ENCODE measurements at places on chromosomes 1 and 21.
A peak's percentile ranks its signal among the peaks of the same experiment; 100 is the strongest.

DNA sequence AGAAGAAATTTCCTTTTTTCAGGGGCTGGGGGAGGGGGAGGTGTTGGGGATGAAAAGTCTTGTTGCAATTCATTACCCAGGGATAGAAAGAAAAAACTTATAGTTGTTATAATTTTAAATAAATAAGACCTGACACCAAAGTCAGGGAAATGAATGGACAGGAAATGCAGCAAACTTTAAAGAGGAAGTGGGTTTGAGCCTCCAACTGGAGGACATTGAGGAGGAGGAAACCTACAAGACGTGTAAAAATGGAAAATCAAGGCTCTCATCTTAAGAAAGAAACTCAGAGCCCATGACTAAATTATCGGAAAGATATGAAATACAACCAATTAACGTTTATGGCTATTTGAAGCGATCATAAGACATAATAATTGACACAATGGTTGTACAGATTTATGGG is 54.4 kb downstream of the NIBAN1 start:
- no peak for DNase-seq

DNA sequence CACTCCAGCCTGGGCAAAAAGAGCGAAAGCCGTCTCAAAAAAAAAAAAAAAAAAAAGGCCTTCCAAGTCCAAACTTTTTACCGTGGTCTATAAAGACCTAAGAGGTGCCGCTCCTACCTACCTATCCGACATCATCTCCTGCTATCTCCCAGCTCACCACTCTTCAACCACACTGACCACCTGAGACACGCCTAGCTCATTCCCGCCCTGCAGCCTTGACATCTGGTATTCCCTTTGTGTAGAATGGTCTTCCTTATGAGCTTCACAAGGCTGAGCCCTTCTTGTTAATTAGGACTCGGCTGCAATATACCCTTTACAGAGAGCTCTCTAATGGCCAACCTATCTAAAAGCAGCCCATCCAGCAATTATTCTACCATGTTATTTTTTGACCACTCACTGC is 680 bp downstream of the MAGOH start:
- no peak for DNase-seq

DNA sequence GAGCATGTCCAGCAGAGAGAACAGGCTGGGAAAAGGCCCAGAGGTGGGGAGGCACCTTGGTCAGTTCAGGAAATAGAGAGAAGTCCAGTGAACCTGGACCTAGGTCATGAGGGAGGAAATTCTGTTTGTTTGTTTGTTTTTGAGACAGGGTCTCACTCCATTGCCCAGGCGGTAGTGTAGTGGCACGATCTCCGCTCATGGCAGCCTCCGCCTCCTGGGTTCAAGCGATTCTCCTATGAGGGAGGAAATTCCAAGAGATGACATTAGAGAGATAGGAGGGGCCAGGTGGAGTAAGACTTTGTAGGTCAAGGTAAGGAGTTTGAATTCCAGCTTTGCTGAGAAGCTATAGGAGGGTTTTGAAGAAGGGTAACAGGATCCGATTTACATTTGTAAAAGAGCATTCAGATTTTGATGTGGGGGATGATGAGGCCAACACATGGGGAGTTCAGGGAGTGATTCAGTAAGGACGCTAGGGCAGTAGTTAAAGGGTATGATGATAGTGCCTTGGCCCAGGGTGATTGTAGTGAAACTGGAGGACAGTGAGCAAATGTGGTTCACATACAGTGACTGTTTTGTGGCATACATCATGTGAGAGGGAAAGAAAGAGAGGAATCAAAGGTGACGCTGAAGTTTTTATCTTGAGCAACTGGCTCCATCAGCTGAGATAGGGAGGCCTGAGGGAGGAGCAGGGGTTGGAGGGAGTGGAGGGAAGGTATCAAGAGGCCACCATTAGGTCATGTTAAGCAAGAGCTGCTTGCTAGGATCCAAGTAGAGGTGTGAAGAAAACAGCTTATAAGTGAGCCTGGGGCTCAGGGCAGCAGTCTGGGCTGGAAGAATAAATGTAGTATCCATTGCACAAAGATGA is 8.3 kb upstream of the TRABD2B start:
- DNase-seq, result no peak

GRCh38 chr1:171160211-171160610 is 24.9 kb upstream of the FMO2 start:
- peak; percentile 11 for DNase-seq

DNA sequence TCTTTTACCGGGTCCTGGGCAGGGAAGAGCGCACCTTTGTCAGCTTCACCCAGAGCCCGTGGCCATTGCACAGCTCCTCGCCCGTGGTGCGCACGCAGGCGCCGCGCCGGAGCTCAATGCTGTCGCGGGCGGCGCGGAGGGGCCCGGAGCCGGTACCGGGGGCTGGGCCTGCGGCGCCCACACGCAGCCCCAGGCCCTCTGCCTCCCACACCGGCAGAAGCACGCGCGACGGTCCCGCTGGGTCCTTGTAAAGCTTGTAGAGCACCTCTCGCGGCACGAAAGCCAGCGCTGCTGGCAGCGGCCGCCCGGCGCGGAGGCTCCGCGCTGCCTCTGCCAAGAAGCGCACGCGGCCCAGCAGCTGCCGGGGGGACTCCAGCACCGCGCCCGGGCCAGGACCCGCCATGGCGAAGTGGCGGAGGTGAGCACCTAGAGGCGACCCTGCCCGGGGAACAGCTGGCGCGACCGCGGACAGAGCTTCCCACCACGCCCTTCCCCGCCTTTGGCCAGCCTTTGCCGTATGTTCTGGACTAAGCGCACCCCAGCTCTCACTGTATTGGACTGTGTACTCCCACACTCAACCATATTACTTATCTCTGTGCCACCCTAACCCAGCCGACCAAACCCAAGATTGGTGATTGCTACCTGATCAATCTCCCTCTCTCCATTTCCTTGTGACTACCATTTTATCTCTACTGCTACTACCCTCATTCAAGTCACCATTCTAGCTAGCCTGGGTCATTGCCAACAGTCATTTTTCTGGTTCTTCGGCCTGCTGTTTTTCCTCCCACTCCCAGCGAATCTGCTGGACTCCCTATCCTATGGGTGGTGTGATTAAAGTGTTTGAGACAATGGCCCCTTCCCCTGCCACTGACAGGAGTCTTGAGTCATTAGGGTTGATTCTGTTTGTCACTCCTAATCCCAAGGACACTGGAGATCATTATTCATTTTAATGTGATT is at the start of gene HECTD3:
Gene HECTD3 (minus strand): TSS at position 470 of the 957 bp plus-strand sequence. CDS start 67 bp downstream, at position 403.
- peak; percentile 69 for DNase-seq

DNA sequence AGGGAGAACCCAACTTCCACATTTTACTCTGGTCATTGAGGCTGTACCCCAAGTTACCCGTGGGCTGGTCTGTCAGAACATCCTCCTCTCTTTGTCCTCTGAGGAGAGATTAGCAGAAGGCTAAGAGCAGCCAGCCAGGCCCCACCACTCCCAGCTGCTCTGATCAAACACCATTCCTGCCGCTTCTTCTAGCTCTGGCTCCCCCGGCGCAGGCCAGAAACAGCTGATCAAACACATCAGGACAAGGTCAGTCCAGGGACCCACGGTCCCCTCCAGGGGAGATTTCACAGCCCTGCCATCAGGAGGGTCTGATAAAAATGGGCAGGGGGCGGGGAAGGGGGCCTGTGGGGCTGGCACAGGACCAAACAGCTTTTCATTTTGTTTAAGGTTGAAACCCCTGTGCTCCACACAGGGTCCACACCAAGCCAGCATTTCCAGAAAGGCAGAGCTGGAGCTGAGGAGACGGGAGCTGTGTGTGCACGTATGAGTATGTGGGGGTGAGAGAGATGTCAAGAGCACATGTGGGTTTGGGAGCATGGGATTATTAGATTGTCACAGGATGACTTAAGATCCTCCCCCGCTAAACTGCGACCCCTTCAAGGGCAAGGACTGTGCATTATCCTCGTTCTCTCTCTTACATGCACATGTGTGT is 29.9 kb upstream of the EPHA8 start:
- no peak for DNase-seq

DNA sequence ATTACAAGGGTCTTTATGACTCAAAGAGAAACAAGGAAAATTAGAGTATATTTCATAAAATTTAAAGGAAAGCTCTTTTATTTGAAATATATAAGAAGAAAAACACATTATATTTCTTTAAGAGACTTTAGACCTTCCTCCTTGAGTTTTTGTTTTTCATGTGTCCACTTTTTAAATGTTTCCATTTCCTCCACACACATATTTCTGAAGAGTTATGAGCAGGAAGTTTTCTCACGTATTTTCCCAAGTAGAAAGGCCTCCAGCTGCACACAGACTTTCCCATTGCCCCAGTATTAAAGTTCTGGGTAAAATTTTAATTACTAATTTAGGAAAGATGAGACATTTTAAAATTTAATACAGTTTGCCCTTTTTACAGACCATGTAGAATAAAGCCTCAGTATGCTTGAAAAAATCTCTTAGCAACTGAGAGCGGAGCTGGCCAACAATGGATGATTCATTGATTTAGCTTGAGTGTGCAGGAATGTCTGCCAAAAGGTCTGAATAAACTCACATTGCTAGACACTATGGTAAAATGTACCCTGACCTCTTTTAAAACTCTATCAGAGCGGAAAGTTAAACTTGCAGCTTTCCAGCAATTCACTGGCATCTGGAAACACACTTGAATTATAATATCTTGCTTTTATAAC is 57.9 kb downstream of the DDAH1 start:
- DNase-seq, result peak; percentile 30

- no peak for DNase-seq
Measured at GRCh38 chr1:203167026-203167912, 8.4 kb downstream of the MYBPH start.

GRCh38 chr1:21680918-21681317 is 11.8 kb upstream of the RAP1GAP start:
- no peak for DNase-seq

- no peak for DNase-seq
Measured at GRCh38 chr1:183191833-183192232, 5.8 kb downstream of the LAMC2 start.

- DNase-seq, result no peak
Measured at GRCh38 chr1:225691861-225692516, 39.1 kb upstream of the ENAH start.

GRCh38 chr1:21565285-21565684 is 56.1 kb downstream of the ALPL start:
- DNase-seq, result no peak

DNA sequence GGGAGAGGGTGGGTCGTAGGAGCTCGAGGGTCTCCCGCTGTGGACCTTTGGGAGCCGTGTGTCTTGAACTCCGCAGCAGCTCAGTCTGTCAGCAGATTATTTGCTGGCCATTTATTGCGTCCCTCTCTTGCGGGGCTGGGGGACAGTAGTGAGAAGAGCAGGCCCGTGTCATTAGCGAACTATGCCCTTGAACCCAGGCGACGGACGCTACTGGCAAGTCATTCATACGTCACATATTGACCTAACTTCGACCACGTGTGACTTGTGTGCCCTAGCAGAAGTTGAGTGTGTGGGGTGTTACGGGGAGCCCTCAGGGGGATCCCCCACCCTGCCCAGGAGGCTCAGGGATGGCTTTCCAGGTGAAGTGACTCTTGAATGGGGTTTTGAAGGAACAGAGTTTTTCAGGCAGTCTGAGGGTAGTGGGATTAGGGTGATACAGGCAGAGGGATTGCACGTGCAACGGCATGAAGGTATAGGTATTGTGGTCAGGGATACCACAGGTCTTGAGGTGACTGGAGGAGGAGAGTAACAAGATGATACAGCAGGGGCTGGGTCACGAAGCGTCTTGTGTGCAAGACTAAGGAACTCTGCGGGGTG is 13.0 kb downstream of the RCC1 start:
- peak; percentile 35 for DNase-seq

- no peak for DNase-seq
Measured at GRCh38 chr1:193846876-193847604, 660.6 kb upstream of the B3GALT2 start.

DNA sequence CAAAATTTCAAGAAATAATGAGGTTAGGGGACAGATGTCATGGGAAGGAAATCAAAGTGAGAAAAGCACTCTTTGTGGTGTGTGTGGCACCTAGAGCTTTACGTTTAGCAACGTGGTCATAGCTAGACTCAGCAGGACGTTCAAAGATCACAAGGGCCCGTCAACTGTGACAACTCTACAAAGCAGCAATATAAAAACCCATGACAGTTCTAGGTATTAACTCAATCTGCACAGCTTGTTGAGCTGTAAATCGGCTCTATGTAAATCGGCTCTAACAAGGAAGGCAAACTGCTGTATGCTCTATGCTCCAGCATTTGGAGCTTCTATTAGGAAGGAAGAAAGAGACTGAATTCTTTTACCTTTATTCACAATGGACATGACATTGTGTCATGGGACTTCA is 64.8 kb downstream of the TP53BP2 start:
- DNase-seq, result no peak

DNA sequence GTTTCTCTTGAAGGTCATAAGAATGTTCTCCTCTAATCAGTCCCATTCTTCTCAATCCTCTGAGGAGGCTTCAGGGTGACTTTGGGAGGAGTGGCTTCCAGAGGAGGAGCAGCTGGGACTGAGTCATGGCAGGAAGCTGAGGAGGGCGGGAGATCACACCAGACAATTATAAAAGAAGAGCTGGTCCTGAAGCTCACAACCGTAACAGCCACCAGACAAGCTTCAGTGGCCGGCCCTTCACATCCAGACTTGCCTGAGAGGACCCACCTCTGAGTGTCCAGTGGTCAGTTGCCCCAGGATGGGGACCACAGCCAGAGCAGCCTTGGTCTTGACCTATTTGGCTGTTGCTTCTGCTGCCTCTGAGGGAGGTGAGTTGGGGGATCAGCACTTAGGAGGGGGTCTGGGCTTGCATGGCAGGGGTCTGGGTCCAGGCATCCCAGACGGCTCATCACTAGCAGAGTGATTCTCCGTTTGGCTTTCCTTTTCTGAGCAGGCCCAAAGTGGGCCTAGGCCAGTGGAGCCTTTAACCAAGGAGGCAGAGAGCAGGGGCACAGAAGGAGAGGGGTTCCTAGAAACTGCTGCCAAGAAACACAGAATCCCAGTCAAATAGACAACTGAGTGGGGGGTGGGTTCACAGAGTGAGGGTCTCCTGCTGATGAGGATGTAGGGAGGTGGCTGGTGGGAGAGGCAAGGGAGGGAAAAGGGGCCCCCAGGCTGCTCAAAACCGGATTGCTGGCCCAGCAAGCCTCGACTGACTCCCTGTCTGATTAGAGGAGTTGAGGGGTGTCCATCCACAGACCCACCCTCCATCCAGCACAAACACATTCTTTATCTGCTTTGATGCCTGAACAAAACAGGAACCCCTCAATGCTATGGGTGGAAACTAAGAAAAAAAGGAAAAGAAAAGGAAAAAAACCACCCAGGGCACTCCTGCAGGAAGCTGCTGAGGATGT is at the start of gene ECM1:
Gene ECM1 (plus strand): TSS at position 198 of the 953 bp plus-strand sequence. CDS start 101 bp downstream, at position 299.
- DNase-seq, result peak; percentile 30

- DNase-seq, result peak; percentile 49
Measured at GRCh38 chr1:180151508-180151907, 3.2 kb upstream of the QSOX1 start.

Measured in Calu3 (cell line).